Aorta (tissue), 5 donors: ENCODE measurements at places on chromosomes 16 and 17.

DNA sequence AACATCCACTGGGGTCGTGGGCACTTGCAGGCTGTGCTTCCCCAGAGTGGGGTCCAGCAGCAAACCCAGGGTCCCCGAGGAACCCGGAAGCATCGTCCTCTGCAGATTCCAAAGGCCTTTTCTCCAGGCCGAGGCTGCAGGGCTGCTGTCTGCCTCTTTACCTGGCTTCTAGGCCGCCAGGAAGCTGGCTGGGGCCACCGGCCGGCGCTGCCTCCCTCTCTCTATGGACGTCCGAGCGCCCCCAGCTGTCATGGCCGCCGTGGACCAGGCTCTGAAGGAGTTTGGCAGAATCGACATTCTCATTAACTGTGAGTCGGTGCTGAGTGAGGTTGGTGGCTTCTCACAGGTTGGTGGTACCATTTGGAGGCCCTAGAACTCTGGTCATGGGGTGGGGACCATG, 5.6 kb downstream of the DECR2 start:
- DNase-seq, result no peak

- no peak for DNase-seq
Observed at GRCh38 chr16:4283441-4283840, 10.6 kb upstream of the TFAP4 start.

DNA sequence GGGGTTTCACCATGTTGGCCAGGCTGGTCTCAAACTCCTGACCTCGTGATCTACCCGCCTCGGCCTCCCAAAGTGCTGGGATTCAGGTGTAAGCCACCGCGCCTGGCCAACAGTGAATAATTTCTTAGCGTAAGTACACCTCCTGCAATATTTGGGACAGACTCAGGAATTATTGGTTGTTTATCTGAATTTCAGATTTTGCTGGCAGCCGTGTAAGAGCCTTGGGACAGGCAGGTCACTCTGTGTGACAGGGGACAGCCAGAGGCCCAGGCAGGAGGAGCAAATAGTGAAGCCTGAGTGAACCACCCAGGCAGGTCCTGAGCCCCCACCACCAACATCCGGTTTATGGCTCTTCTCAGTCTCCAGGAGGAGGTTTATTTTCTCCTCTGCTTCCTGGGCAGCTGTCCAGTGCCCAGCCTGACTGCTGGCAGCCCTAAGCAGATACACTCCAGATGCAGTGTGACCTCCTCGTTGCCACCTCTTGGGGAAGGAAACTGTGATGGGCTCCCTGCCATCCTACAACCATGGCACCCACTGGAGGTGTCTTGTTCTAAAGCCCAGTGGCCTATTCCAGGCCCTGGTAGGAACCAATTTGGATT, 26.2 kb upstream of the ADORA2B start:
- DNase-seq, result no peak

DNA sequence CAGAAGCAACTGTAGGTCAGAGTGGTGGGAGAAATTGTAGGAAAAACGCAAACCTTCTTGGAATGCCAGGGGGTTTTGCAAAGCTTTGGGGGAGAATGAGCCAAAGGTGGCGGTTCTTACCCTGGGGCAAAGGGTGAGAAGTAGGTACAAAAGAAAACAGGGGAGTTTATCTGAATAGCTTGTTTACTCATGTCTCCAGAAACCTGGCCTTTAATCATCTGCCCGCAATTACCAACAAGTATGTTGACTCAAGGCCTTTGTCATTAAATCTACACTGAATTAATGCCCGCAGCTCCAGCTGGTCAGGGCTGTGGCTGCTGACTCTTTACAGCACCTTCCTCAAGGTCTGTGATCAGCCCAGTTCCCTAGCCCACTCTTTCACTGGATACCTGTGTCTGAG, 320.1 kb downstream of the CBLN1 start:
- DNase-seq, result no peak

- no peak for DNase-seq
Observed at GRCh38 chr16:23856251-23856709, 20.5 kb downstream of the PRKCB start.

GRCh38 chr17:72222661-72223380, 102.0 kb downstream of the SOX9 start:
- DNase-seq, result no peak

DNA sequence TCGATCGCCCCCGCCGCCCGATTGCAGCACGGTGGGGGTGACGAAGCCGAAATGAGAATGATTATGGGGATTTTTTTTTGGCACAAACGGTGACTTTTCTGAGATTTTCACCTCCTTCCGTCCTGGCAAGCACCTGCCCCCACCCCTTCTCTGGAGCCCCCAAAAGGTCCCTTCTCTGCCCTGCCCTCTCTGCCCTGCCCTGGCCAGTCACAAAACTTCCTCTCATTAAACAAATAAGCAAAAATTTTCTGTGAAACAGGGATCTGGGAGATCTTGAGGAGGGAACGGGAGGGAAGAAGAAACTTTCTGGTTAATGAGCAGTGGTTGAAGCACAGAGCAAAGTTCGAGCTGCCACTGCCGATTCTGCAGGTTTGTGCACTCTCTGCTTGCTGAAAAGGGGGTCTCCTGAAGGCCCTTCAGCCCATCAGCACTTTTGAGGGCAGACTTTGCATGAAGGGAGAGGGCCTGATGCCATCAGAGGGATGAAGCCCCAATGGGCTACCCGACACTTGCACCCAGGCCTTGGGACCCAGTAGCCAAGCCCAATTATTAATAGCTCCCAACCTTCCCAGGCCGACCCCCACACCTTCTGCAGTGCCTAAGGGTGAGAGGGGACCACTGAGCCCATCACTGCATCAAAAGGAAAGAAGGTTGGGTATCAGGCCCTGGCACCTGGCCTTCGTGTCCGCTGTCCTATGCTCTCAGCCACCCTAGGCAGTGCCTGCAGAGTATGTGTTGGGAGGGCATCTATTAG, 1.0 kb upstream of the HOXB8 start:
- DNase-seq, result no peak
